AML-193 (cell line): ENCODE measurements at places on chromosomes 4 and X.

- no peak for DNase-seq
Measured at GRCh38 chrX:55486736-55487135, 2.9 kb downstream of the USP51 start.

- DNase-seq = no peak
Measured at GRCh38 chr4:69531251-69531650, 35.5 kb upstream of the UGT2B4 start.

DNA sequence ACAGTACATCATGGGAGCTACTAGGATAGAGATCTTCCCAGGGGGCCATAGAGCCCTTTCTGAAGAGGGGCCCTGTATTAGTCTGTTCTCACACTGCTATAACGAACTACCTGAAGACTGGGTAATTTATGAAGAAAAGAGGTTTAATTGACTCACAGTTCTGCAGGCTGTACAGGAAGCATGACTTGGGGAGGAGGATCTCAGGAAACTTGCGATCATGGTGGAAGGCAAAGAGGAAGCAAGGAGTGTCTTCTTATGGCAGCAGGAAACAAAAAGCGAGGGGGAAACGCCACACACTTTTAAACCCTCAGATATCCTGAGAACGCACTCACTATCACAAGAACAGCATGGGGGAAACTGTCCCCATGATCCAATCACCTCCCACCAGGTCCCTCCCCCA lies 4.2 kb upstream of the SLC9A6 start:
- DNase-seq = no peak

DNA sequence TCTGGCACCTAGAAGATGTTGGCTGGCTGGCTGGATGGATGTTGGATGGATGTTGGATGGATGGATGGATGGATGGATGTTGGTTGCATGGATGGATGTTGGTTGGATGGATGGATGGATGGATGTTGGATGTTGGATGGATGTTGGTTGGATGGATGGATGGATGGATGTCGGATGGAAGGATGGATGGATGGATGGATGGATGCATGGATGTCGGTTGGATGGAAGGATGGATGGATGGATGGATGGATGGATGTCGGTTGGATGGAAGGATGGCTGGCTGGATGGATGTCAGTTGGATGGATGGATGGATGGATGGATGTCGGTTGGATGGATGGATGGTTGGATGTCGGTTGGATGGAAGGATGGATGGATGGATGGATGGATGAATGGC lies 96.7 kb downstream of the PSAPL1 start:
- DNase-seq = no peak

DNA sequence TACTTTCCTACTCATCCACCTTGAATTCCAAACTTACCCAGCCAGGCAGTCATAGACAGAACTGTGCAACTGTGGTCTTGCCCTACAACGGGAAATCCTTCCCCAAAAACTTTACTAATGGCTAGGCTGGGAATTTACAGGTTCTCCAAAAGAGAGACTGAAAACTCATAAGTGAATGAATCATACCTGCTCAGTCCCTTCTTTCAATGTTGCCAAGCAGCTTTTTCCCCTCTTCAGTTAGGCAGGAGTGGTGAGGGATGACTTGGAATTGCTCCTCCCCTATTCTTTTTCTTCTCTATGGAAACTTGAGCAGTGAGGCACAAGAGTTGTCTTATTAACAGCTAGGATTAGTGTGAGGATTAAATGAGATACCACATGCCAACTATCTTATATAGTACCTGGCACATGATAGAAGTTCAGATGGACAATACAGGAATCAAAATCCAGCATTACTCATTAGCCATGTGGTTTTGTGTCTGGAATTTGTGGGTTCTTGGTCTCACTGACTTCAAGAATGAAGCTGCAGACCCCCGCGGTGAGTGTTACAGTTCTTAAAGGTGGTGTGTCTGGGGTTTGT lies 105.9 kb downstream of the TEX13A start:
- no peak for DNase-seq

DNA sequence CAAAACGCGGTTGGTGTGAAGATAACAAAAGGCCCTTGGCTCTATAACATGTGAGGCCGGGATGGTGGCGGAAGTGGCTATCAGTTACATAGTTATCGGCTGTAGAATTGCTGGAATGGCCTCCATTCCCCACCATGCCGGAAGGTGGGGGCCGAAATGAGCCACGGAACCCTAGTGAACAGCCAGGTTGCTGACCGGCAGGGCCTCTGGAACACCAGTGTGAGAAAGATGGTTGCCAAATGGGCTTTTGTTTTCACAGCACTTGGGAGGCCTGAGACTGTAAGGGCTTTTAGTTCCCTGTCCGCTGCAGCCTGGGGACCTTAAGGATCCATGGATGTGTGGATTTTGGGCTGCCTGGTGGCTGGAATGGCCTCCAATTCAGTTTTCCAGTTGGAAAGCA lies 23.3 kb upstream of the ARX start:
- DNase-seq = no peak

DNA sequence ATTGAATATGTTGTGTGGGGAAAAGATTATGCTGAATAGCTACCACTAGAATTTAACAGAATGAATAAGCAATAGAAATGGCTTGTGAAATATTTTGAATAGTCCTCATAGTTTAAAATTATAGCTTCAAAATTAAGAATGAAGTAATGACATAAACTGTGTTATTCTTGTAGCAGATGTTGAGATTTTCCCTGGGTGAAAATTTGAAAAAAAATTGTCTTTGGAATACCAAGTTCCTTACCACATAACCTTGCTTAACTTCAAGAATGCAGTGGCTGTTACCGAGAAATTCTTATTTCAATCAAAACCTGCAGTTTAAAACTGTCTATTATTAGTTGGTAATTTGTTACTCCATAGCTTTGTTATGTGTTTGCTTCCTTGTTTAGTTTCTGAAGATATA lies 1268.6 kb downstream of the RAPGEF2 start:
- no peak for DNase-seq

DNA sequence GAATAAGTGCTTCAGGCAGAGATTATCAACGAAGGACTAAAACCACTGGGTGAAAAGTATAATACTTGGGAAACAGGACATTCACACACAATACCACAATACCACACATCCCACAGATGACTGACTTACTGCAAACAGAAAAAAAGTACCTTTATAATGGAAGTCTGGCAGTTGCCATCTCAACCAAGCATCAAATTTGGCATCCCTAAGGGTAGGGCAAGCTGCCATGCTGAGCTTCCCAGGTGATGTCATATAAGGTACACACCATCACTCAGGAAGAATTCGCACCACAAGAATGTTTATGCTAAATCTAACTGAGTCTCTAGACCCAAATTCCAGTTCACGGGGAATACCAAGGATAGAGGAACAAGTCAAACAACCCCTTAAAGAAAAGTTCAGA lies 9.1 kb downstream of the QDPR start:
- DNase-seq = no peak

DNA sequence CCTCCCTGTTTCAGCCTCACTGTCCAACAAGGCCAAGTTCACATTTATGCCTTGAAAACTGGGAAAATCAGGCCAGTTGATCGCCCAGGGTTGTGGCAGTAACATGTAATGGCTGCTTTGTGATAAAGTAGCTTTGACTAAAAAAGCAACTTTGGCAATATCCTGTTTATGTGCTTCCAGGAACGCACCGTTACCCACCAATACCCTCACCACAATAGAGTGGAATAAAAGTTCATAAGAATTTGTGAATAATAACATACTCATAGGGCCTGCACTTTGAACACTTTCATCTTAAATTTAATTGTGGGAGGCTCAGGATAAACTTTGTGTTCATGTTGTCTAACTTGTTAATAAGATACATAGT lies 80.7 kb upstream of the MAML3 start:
- DNase-seq = no peak

GRCh38 chr4:14167876-14168510 lies 540.5 kb upstream of the BOD1L1 start:
- no peak for DNase-seq

DNA sequence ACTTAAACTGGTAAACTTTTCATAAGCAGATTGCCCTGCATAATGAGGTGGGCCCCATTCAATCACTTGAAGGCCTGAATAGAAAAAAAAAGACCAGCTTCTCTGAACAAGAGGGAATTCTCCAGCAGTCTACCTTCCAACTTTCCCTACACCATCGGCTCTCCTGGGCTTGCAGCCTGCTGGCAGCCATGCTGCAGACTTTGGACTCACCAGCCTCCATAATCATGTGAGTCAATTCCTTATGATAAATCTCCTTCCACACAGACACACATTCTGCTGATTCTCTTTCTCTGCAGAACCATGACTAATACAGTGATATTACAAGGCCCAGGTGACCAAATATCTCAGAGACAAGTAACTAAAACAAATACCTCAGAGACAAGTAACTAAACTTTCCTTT lies 113.8 kb upstream of the WDR17 start:
- DNase-seq = no peak

GRCh38 chr4:15778289-15779241 lies at the start of gene CD38:
TSS of gene CD38 (plus strand) at chr4:15778328. CDS start at chr4:15778415, 87 bp downstream.
- peak; percentile 79 for DNase-seq

GRCh38 chr4:147289181-147289580 lies 191.7 kb upstream of the EDNRA start:
- DNase-seq = no peak

DNA sequence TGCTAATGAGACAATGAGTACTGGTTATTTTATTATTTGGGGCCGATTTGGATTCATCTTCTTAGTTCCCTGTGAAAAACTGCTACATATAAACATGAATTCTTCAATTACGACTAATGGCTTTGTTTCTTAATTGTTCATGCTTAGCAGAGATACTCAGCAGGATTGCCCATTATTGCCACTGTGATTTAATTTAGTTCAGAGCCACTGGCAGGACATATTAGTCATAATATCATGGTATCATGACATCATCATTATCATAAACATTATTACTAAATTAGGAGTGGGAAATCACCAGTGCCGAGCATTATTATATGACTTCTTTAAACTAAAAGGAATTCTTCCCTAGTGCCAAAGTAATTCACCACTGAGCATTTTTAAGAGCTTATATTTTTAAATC lies 201.4 kb downstream of the SPOCK3 start:
- no peak for DNase-seq

GRCh38 chrX:67725471-67725870 lies 181.7 kb downstream of the AR start:
- no peak for DNase-seq

DNA sequence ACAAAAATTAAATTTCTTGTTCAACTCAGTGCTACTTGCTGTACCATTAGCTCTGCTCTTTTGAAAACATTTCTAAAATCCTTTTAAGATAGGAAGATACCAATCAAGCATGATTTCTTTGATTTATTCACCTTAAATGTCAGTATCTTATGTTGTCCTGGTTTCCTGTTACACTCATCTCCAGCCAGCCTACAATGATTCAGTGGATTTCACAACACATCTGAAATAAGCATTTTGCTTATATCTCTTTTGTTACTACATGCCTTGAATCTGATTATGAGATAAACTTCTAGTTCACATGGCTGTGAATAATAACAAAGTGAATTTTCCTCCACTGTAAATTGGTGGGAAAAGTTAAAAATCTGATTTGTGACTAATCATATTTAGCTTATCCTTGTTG lies 112.5 kb upstream of the BMP3 start:
- no peak for DNase-seq

DNA sequence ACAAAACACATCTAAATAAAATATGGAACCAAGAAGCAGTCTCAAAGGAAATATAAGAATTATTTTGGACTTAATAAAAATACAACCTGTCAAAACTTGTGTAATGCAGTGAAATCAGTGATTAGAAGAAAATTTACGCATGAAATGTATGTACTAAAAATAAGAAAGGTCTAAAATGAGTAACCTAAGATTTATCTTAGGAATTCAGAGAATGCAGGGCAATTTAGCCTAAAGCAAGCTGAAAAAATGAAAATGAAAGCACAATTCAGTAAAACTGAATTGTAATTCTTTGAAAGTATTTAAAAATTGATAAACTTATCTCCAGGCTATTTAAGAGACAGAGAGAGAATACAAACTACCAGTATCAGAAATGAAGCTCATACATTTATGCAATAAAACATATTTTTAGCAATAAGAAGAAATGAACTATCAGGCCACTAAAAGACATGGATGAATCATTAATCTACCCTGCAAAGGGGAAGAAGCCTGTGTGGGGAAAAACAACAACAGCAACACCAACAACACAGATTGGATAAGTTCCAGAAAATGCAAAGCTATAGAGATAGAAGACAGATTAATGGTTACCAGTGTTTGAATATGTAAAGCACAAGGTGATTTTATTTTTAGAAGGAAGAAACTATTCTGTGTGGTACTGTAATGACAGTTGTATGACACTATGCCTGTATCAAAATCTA lies 442.0 kb upstream of the ADGRL3 start:
- DNase-seq = no peak

DNA sequence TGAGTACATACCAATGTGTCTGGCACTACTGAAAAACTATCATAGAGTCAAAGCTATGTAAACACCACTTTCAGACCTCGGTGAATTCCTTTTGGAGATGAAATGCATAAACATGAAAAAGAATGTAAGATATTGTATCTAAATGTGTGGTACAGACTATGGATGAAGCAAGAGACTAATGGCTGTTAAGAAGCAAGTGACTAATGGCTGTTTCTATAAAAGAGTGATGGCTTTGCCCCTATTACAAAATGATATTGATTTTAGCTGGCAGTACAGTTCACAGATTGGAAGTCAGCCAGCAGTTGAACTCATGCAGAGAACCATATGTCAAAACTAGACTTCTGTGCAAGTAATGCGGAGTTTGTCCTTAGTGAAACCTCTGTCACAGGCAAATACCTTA lies 359.3 kb downstream of the GRXCR1 start:
- no peak for DNase-seq

- DNase-seq = no peak
Measured at GRCh38 chr4:25696409-25696808, 40.8 kb downstream of the SLC34A2 start.

- no peak for DNase-seq
Measured at GRCh38 chr4:123474817-123475216, 78.2 kb downstream of the SPRY1 start.

GRCh38 chr4:163755013-163755412 lies 260.5 kb downstream of the TMA16 start:
- DNase-seq = peak; percentile 19

GRCh38 chrX:3599802-3600430 lies 113.5 kb downstream of the PRKX start:
- DNase-seq = no peak

DNA sequence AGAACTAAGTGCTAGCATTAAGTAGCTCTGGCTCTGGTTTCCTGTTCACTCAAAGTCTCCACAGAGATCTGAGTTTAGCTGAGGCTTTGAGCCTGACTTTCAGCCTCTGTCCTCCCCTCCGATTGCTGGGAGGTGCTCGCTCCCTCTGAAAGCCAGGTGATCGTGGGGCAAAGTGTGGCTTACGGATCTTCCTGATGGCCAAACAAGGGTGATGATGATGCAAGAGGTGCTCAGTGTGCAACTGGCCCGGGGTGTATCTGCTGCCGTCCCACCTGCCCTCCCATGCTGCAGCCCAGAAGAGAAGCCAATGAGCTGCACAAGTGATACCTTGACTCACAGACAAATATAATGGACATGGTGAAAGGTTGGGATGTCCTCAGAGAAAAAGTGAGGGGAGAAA lies 169.2 kb upstream of the TBC1D9 start:
- DNase-seq = no peak
